Bladder microvascular endothelial cell (primary cell): ENCODE measurements at places on chromosomes 5 and 9. TPM values are rescaled to one million over a fixed set of nuclear protein-coding genes. Genes with fewer than 3 reads are reported as not detected.

PGM5 gene
- total RNA-seq, result 2.6 and 108 TPM in 2 replicates

GABRB2 gene
- not detected in 2 replicates for total RNA-seq

GRXCR2 gene
- not detected in 2 replicates for total RNA-seq

BRINP1 gene
- 0.06 and 0.16 TPM in 2 replicates for total RNA-seq

POLE3 gene
- total RNA-seq, result 37.4 and 55.3 TPM in 2 replicates

BAAT gene
- under 0.01 TPM in 1 of 2 replicates, not detected in the other for total RNA-seq

WNK2 gene
- total RNA-seq, result 0.06 TPM in 1 of 2 replicates, not detected in the other

FCN2 gene
- total RNA-seq, result not detected in 2 replicates

HAVCR2 gene
- total RNA-seq, result 0.06 TPM in 1 of 2 replicates, not detected in the other

CD72 gene
- 0.13 TPM in 1 of 2 replicates, not detected in the other for total RNA-seq

SHC3 gene
- total RNA-seq, result under 0.01 and 0.19 TPM in 2 replicates

SHISAL2B gene
- total RNA-seq, result not detected in 2 replicates

REEP2 gene
- total RNA-seq, result 0.65 and 3.8 TPM in 2 replicates

SPATA31D4 gene
- total RNA-seq, result not detected in 2 replicates

PCSK5 gene
- total RNA-seq, result 1.8 and 2.5 TPM in 2 replicates

MLLT3 gene
- total RNA-seq, result 8.1 and 9.6 TPM in 2 replicates

PNPLA7 gene
- total RNA-seq, result 0.49 and 1.3 TPM in 2 replicates

SPAAR gene
- total RNA-seq, result 3.4 and 5.8 TPM in 2 replicates

STKLD1 gene
- total RNA-seq, result 0.25 and 0.49 TPM in 2 replicates

SOX30 gene
- total RNA-seq, result not detected in 2 replicates

NR4A3 gene
- total RNA-seq, result 0.16 and 0.19 TPM in 2 replicates

BHMT gene
- total RNA-seq, result not detected in 2 replicates

NPDC1 gene
- 29.6 and 30.9 TPM in 2 replicates for total RNA-seq

ORM2 gene
- not detected in 2 replicates for total RNA-seq

IFNA4 gene
- not detected in 2 replicates for total RNA-seq

DOCK2 gene
- total RNA-seq, result 0.16 and 1.5 TPM in 2 replicates

IL33 gene
- 4.3 and 17.5 TPM in 2 replicates for total RNA-seq

CNTNAP3 gene
- total RNA-seq, result 18.5 and 104 TPM in 2 replicates

CDC20B gene
- 0.06 TPM in 1 of 2 replicates, not detected in the other for total RNA-seq

TRIM14 gene
- 1.8 and 2.8 TPM in 2 replicates for total RNA-seq

FYB1 gene
- total RNA-seq, result under 0.01 and 0.06 TPM in 2 replicates

IFNA13 gene
- not detected in 2 replicates for total RNA-seq

TAF11L10 gene
- total RNA-seq, result not detected in 2 replicates

C9orf78 gene
- 29.3 and 41.1 TPM in 2 replicates for total RNA-seq

TRIM23 gene
- total RNA-seq, result 17.6 and 27.8 TPM in 2 replicates

FSTL4 gene
- 0.38 TPM in 1 of 2 replicates, not detected in the other for total RNA-seq
